Osteocyte (in vitro differentiated cells): ENCODE measurements at places on chromosomes 12 and 14.
A peak's percentile ranks its signal among the peaks of the same experiment; 100 is the strongest.

DNA sequence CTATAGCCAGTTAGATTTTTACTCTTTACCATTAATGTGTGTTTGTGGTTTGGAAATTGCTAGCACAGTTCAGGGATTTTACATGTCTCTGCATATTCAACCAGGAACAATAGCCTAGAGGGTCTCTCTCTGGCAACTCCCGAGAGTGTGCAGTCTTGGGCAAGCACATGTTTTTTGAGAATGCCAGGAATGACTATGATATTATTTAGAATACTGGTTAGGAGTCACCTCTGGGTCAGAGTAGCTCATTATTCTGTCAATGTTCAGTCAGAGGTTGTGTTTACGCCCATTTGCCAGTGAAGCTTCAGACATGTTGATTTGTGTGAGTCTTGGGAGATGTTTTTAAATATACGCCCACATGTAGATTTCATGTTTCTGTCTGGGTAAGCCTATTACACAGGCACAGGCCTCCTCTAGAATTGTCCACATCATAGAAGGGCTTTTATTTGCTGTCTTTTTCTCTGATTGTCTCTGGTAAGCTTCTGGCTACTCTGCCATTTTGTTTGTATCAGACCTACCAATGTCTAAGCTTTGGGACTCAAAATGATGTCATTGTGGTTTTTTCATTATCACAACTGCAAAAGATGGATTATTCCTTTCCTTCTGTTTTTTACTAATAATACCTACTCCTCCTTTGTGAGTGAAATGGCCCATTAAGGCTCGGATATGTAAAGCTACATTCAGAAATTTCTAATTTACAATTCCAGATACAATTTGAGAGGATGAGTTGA lies 203.1 kb upstream of the PPFIA2 start:
- DNase-seq: no peak

DNA sequence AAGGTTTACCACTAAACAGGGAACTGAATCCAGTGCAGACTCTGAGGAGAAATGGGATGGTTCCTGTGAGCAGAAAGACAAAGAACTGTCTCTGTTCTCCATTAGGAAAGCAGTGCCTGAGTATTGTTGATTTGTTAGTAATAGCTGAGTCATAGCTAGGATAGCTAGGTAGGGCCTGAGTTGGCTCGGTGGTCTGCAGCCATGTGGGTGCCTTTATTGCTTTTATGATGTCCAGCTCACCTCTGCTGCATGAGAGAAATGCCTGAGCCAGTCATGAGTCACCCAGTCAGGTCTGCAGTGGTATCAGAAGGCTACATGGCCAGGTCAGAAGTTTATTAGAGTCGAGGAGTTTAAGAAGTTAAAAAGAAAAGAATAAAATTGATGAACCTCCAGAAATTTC lies 24.2 kb downstream of the TRHDE start:
- DNase-seq: no peak

DNA sequence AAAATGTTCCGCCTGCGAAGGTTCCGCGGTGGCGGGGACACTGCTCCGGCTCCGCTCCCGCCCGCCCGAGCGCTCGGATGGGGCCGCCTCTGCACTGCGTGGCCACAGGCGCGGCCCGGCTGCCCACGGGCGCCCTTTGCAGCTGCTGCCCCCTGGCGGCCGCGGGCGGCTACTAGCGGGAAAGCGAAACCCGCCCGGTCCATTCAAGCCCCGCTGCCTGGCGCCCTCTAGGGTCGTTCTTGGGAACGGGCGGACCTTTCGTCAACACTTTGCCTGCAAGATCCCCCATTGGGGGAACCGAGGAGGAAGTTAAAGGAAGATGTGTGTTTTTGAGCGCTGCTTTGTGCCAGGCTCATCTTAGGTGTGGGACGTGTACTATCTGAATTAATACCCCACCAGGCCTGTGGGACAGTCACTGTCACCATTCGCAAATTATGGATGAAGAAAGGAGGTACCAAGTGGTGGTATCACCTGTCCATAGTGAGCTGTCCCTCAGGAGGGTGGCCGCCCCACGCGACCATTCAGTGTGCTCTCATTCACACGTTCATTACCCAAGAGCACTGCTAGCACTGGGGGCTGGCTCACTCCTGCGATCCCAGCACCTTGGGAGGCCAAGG lies 19.4 kb downstream of the GPR132 start:
- DNase-seq: peak; percentile 97

- no peak for DNase-seq
These were observed 234.3 kb downstream of the C12orf50 start for GRCh38 chr12:87794854-87795253.

GRCh38 chr14:50608302-50608851 lies 48.4 kb downstream of the ATL1 start:
- no peak for DNase-seq

GRCh38 chr12:20421421-20421820 lies 53.1 kb downstream of the PDE3A start:
- no peak for DNase-seq

GRCh38 chr14:75748336-75748735 lies 87.3 kb downstream of the TTLL5 start:
- DNase-seq: no peak
